ENCODE measurements at places on chromosomes 12 and 14.

- no peak for DNase-seq
These were observed 29.2 kb upstream of the DCN start for GRCh38 chr12:91211866-91212265.

DNA sequence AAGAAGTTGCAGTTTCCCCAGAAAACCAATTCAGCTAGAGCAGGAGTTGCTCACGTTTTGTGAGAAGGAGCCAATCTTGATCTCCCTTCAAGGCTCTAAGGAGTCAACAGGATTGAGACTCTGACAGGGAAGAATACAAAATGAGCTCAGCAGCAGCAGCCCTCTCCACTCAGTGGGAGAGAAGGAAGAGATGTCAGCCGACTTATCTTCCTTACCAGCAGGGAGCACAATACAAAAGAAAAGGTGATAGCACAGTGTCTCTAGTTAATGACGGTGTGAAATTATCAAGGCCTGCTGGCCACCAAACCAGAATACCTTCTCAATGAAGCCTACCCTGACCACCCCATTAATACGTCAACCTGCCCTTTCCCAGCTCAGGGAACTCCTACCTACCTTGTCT, 223.6 kb upstream of the TMPO start:
- DNase-seq = no peak

DNA sequence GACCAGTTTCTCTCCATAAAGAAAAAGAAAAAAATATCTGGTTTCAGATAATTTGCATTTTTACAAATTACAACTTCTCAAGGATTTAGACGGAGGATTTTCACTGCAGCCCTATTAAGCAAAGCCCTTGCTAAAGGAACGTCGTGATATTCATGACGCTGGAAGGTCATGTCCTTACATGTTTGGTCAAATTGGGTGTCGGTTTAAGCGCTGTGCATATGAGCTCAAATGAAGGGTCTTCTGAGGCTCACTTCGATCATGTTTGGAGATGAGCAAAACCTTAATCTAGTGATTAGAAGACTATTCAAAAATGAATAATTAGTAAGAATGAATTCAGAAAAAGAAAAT, 67.3 kb upstream of the USP15 start:
- DNase-seq = no peak

DNA sequence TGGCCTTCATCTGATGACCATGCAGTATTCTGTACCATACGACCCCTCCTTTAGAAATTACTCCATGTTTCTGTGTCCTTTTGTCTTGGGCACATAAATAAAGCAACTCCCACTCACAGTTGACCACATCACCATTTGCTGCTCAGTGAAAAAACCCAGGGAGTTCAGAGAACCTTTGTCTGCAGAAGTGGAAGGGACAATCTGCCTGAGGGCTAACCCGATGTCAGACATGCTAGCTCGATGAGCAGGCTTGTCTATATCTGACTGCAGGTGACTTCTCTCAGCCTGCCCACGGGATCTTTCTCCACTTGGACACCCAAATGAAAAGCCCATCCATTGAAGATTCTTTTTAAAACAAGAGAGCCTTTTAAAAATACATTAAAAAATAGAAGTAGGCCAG, 45.7 kb upstream of the GRIP1 start:
- no peak for DNase-seq

DNA sequence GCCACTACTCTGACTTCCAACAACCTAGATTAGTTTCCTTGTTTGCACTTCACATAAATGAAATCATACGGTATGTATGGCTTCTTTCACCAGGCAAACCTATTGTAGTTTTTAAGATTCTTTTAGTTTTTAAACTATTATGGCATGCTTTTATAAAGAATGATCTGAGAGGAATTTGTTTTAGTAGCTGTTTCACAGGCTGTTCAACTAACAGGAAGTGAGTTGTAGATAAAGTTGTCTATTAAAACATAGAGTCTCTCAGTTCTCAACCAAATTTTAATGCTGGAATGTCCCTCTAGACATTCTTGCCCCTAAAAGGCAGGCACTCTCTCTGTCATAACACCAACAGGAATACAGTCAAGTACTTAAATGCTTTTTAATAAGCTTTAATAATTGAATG, 102.7 kb upstream of the DACT1 start:
- DNase-seq = no peak

DNA sequence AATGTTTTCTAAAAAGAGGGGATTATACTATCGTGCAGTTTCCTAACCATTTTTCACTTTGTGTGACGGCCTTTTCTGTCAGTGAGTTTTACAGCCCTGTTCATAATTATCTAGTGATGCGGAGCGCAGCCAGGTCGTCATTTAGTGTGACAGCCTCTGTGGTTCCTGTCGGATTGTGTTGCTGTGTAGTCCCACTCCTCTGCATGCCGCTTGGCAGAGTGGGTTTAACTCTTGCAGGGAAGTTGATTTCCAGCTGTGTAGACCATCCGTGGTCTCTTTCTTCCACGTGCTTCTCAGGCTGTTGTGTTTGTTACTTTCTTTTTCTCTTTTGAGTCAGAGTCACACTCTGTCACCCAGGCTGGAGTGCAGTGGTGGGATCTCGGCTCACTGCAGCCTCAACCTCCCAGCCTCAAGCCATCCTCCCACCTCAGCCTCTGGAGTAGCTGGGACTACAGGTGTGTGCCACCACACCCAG, 8.6 kb downstream of the RAN start:
- no peak for DNase-seq

DNA sequence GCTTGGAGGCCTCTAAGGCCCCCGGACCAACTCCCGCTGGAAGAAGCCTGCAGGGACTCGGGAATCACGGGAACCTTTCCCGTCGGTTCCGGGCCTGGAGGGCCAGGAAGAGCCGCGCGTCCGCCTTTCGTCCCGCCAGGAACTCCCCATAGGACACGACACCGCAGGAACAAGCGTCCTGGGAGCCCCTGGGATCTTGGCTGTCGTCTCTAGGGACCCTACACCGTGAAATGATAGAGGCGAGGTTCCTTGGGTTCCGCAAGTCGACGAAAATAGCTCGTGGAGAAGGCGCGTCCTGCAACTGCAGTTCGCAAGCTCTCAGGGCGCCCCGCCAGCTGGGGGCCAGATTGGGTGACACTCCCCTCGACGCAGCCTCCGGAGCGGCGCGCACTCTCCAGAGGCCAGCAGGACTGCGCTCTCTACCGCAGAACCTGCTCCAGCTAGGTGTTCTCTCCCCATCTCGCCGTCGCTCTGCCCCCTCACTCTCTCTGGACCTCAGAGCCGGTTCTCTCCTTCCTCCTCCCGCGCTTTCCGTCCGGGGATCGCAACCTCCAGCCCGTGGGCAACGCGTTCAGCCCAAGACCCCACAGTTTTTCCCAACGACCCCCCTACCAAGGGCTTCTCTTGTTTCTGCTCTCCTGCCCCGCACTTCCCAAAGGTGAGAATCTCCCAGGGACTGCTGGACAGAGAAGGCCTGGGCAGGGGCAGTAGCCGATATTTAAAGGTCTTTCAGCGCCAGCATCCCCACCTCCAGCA, 776 bp downstream of the BMP4 start:
- peak; percentile 30 for DNase-seq

GRCh38 chr14:78968265-78968664, 798.1 kb downstream of the NRXN3 start:
- DNase-seq = no peak

DNA sequence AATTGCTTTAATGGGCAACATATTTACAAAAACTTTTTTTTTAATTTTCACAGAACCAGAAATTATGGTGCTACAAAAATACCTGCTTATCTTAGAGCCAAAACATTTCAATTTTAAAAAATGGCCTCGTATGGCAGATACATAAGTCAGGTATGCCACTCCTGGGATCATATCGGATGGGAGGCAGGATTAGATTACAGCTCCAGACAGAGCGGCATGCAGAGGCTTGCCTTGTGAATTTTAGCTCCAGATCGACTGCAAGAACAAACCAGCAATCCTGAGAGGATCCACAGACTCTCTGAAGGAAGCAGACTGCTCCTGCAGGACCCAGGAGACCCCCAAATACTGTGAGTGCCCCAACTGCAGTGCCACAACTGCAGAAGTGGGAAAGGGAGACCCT, 169.3 kb upstream of the AMIGO2 start:
- no peak for DNase-seq
